G401 (cell line): ENCODE measurements at places on chromosomes 7 and 10.

GRCh38 chr10:61888744-61889143, 12.8 kb upstream of the ARID5B start:
- no peak for DNase-seq

DNA sequence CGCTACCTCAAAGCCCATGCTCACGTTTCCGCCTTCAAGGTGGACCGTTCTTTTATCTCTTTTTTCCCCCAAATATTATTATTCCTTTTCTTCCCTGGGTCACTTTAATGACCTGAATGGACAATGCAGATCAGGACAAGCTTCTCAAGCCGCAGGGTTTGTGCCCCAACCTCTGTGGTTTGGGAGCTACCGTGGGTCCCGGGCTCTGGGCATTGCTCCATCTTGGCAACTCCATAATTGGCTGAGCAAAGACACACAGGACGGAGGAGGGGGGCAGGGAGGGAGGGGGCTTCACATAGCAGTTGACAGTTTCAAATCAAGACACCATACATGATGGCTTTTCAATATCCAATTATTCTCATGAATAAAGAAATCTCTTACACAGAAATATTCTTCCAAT, 308.1 kb upstream of the FZD8 start:
- no peak for DNase-seq

- peak; percentile 43 for DNase-seq
Observed at GRCh38 chr10:63415640-63416244, 50.0 kb downstream of the JMJD1C start.

DNA sequence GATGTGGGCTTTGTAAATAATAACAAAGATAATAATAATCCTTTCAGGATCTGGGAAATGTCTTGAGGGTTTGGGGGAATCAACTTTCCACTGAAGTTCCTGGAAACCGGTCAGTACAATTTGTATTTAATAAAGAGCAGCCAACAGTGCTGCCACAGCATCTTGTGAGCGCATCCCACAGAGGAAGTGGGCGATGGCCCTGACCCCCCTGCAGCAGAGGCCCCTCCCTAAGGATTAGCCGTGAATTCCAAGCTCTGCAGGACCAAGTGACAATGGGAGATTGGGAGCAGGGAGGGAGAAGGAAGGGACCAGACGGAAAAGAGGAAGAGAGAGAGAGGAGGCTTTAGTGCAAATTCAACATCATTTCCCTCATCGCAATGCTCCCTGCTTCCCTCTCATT, 349.2 kb downstream of the RNLS start:
- DNase-seq = no peak

GRCh38 chr7:23109470-23109869, 3.9 kb downstream of the KLHL7 start:
- no peak for DNase-seq

- no peak for DNase-seq
Observed at GRCh38 chr10:33055625-33056024, 97.6 kb upstream of the ITGB1 start.

DNA sequence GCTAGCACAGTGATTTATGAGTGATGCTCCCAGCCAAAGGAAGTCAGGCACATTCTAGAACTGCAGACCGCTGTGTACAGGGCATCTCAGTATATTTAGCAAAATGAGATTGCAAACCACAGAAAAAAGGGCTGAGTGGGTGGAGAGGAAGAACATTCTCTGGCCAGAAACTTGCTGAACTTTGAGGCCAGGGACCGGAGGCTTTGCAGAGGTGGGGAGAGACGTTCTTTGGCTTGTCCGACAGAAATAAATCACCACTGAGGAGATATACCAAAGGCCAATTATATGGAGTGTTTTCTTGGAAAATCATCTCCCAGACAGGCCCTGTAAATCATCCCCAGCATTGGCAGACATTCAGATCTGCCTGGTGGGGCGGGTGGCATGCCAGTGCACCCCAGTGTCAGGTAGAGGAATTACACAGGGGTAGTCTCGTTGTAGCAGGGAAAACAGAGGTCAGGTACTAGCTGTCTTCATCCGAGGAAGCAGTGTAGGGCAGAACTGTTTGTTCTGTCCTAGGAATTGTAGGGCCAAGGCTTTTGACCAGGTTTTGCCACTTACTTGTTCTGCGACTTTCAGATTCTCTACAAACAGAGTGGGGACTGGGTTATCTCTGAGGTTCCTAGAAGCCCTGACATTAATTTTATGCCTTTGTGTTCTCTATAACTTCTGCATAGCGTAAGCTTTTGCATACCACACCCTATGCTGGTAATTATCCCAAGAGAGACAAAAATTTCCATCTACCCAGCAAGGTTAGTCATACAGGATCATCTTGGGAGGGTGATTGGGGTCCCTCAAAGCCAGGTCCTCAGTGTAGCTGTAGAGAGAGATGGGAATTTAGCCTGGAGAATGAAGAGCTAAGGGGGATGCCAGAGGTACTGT, 655.6 kb downstream of the LRMDA start:
- no peak for DNase-seq

GRCh38 chr10:107443813-107444212, 279.3 kb upstream of the SORCS1 start:
- no peak for DNase-seq

- peak; percentile 70 for DNase-seq
Observed at GRCh38 chr10:114631666-114632417, 26.2 kb downstream of the ABLIM1 start.
